Activated T-helper 2 cell treated with anti-CD3 and anti-CD28 coated beads, Interferon-gamma antibody, Interleukin-2, Interleukin-4, amounts not matched to agents 10 μg/mL and 5 μg/mL and 100 μg/mL, durations not matched to agents 14 hours and 24 hours and 36 hours (primary cell): ENCODE measurements at places on chromosomes 11 and 22. TPM values are rescaled to one million over a fixed set of nuclear protein-coding genes. Genes with fewer than 3 reads are reported as not detected.

- no peak for DNase-seq
- H3K4me1 ChIP-seq: peaks cover 46% of the 10 kb centered on the region
- peak overlapping the region; percentile 86 for H3K27ac ChIP-seq
- H3K36me3 ChIP-seq: peaks cover 20% of the 10 kb centered on the region
- H3K27me3 ChIP-seq: no peaks in the 10 kb centered on the region
These were observed 123.4 kb downstream of the CYP2R1 start for GRCh38 chr11:14768526-14769188.

DNA sequence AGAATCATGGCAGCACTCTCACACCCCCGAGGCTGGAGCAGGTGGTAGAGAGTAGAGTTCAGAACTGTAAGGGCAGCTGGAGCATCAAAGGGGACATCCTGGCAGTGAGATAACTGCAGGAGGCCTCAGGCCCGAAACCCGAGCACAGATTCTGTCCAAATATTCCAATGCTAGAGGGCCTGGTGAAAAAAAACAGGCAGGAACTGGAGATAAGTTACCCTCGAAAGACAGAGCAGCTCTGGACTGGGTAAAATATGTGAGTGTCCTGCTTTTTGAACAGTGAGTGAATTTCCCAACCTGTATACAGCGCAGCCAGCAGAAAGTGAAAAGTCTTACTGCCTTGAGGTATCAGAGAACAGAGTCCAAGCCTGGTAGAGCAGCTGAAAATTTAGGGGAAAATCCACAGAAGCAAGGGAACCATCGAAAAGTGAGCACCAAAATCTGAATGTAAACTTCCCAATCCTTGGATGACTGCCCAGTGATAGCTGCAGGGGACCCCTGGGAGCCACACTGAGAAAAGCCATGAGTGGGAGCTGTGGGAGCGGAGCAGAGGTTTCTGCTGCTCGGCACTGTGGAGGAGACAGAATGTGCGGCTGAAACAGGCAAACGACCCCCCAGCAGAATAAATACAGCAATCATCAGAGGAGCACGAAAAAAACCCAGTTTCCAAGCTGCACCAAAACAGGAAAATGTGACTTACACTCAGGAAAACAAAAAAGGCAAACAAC is 50.6 kb downstream of the WNT11 start:
- H3K27ac ChIP-seq: no peak overlapping the region
- H3K4me3 ChIP-seq: no peak overlapping the region
- H3K4me1 ChIP-seq: peaks cover 16% of the 10 kb centered on the region
- H3K27me3 ChIP-seq: peaks cover 29% of the 10 kb centered on the region
- DNase-seq: no peak
- no peaks in the 10 kb centered on the region for H3K36me3 ChIP-seq

The MAJIN gene
- total RNA-seq: not detected in 2 replicates

GRCh38 chr11:122758339-122758738 is 80.0 kb upstream of the CRTAM start:
- H3K4me3 ChIP-seq: no peak overlapping the region
- no peak for DNase-seq
- H3K27me3 ChIP-seq: peaks cover 9% of the 10 kb centered on the region
- H3K36me3 ChIP-seq: no peaks in the 10 kb centered on the region
- H3K4me1 ChIP-seq: peaks cover 26% of the 10 kb centered on the region

DNA sequence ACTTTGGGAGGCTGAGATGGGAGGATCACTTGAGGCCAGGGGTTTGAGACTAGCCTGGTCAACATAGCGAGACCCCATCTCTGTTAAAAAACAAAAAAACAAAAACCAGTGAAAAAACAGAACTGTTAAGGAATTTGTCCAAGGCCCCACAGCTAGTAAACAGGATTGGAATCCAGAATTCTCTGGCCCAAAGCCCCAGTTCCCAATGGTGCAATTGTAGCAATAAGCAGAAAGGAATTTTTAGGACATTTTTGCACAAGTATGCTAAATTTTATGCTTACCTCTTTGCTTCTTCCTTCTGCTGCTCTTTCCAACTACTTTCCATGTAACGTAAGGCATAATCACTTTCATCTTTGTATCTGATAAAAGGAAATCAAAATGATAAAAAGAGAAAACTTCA is 11.6 kb downstream of the MISFA start:
- DNase-seq: no peak
- no peak overlapping the region for H3K4me3 ChIP-seq
- H3K27me3 ChIP-seq: no peaks in the 10 kb centered on the region

- peaks cover 13% of the 10 kb centered on the region for H3K27me3 ChIP-seq
- no peak overlapping the region for H3K4me3 ChIP-seq
- H3K36me3 ChIP-seq: peaks cover 7% of the 10 kb centered on the region
- no peaks in the 10 kb centered on the region for H3K4me1 ChIP-seq
These were observed 77.2 kb upstream of the CLPB start for GRCh38 chr11:72511393-72512047.
